Calu3 (cell line): ENCODE measurements at places on chromosomes 2 and 18.

DNA sequence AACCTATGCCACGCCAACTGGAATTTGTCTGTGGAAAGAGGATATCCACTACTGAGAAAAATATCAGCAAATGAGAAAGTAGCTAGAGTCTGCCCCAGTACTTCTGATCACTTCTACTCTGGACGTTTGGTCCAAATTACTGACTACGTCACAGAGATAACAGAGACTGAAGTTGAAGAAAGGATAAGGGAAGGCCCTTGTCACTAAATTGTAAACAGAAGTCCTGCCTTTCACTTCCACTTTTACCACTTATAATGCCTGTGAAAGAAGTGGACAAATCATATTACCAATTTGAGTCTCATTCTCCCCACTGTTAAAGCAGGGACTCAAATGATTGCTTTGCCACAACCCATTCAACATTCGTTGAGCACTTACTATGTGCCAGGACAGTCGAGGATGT, 173.9 kb upstream of the ERBB4 start:
- DNase-seq = no peak

GRCh38 chr18:40926679-40927078, 1028.4 kb upstream of the PIK3C3 start:
- no peak for DNase-seq

DNA sequence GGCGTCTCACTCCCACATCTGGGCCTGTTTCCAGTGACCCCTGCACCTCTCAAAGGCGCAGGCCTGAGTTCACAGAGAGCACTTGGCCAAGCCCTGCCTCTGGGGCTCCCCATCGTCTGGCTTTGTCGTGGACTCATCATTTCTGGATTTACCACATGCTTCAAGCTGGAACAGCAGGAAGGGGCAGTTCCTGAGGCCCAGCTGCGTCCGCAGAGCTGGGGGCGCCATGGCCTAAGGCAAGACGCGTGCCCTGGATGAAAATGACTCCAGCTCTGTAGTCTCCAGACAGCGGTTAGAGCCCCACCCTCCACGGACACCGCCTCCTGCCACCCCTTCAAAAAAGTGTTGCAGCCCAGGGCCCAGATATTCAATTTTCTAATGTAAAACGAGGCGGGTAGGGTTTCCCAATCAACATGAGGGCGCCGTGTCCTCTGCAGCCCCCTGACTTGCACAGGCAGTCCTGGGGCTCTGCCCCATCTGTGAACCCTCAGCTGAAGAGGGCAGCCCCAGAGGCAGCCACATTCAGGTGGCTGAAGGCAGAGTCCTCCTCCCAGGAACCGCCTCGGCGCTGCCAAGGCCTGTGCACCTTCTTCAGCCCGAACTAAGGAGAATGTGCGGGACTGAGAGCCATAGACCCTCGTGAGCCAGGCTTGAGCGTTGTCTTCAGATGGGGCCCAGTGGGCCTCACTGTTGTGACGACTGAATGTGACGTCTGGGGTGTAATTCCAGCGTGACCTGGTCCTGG, 85.5 kb downstream of the NFATC1 start:
- DNase-seq = no peak

GRCh38 chr2:212770240-212770639, 231.6 kb upstream of the ERBB4 start:
- no peak for DNase-seq

DNA sequence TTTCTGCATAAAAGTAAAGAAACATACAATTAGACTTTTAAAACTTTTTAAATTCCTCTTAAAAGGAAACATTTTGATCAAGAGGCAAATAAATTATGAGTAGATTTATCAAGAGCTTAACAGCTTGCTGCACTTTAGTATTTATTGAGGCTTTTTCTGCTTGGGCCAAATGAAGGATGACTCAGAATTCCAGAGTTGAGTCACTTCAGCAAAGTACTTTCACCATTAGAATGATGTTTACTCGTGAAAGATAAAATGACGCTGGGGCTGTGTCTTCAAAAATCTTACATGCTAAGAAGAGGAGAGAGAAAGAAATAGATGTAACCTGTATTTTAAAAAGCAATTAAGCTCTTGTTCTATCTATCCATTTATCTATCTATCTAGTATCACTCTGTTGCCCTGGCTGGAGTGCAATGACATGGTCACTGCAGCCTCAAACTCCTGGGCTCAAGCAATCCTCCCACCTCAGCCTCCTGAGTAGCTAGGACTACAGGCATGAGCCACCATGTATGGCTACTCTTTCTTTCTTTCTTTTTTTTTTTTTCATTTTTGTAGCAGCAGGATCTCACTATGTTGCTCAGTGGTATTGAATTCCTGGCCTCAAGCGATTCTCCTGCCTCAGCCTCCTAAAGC, 75.3 kb upstream of the RIOK3 start:
- DNase-seq = no peak

- no peak for DNase-seq
Measured at GRCh38 chr2:177556153-177556552, 163.6 kb downstream of the AGPS start.

DNA sequence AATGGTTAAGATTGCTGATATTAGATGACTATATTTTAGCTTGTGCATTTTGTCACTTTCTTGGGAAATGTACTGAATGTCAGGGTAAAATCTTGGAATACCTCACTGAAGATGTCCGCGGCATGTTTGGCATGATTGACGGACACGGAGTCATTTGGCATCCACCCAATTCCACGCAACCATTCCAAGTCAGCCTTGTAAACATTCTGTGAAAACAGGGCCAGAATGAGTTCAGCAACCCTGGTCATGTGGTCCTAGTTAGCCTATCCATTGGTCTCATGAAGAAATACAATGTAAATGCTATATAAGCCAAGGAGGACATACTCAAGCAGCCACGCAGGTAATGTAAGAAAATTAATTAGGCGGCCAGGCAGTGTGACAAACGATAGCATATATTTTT, 159.5 kb downstream of the RIF1 start:
- no peak for DNase-seq

DNA sequence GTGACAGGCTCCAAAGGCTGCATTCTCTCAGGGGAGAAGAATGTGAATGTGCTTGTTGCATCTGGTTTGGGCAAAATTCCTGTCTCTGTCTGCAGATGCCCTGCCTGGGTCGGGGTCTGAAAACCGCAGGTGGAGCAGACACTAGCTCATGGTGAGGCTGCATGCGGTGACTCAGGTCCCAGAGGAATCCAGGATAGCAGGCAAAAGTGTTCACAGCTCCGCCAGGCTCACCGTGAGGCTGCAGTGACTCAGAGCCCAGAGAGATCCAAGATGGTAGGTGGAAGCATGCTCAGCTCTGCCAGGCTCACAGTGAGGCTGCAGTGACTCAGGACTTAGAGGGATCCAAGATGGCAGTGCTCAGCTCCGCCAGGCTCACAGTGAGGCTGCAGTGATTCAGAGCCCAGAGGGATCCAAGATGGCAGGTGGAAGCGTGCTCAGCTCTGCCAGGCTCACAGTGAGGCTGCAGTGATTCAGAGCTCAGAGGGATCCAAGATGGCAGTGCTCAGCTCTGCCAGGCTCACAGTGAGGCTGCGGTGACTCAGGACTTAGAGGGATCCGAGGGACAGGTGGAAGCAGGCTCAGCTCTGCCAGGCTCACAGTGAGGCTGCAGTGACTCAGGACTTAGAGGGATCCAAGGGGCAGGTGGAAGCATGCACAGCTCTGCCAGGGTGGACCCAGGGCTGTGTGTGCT, 200.5 kb downstream of the ACKR3 start:
- no peak for DNase-seq

- DNase-seq = no peak
Measured at GRCh38 chr2:8522687-8523086, 159.2 kb upstream of the ID2 start.

GRCh38 chr2:6883448-6884122, 6.0 kb downstream of the RSAD2 start:
- DNase-seq = no peak

- DNase-seq = no peak
Measured at GRCh38 chr2:126836761-126837679, 61.7 kb upstream of the TEX51 start.

- DNase-seq = no peak
Measured at GRCh38 chr2:65227020-65227455, 593 bp upstream of the ACTR2 start.

GRCh38 chr2:166193407-166193806, 65.6 kb upstream of the SCN1A start:
- no peak for DNase-seq

- DNase-seq = no peak
Measured at GRCh38 chr2:39479696-39480095, 42.6 kb upstream of the MAP4K3 start.

- DNase-seq = no peak
Measured at GRCh38 chr18:62938006-62938405, 222.7 kb downstream of the PHLPP1 start.

DNA sequence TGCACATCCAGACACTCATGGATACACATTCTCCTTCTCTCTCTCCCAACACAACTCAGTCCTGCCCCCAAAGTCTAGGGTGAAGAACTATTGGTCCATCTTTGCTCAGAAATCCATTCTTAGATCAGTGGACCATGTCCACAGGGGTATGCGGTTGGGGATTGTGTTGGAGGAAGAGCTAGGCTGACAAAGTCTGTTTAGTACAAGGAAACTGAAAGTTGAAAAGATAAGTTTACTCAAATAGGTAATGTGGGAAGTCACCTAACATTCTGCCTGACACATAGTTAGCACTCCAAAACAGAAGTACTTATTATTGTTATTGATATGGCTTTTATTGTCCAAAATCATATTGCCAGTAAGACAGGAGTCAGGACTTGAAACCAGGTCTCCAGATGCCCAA, 55.9 kb downstream of the ALK start:
- DNase-seq = no peak

GRCh38 chr2:189192766-189193165, 13.2 kb upstream of the COL5A2 start:
- DNase-seq = no peak

DNA sequence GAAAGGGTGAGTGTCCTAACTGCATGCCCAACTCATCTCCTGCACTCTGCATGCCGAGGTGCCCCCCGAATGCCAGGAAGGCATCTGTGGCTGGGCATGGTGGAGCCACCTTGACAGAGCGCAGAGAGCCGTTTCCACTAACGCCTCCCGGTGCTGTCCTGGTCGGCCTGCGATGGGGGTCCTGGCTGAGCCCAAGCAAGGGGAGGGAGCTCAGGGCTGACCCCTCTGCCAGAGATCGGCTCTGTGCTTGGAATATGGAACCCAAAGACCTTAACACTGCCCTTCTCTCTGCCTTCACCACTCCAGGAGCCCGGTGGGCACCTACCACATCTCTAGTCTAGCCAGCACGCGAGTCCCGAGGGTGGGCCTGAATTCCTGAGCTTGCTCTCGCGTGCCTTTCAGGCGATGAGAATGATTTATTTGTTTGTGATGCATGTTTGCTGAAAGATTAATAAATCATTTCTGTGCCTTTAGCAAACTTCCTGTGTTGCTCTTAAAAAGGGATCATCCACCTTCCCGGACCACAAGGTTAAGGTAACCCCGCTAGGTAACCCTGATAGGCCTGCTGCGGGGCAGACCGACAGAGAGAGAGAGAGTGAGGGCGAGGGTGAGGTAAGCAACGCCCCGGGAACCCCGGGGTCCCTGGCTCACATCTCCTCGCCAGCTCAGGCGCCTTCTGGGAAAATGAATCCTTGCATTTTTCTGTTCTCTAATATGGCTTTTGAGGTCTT, 35.3 kb downstream of the PDIA6 start:
- no peak for DNase-seq

- DNase-seq = no peak
Measured at GRCh38 chr2:239093952-239094351, 246.1 kb downstream of the TWIST2 start.

DNA sequence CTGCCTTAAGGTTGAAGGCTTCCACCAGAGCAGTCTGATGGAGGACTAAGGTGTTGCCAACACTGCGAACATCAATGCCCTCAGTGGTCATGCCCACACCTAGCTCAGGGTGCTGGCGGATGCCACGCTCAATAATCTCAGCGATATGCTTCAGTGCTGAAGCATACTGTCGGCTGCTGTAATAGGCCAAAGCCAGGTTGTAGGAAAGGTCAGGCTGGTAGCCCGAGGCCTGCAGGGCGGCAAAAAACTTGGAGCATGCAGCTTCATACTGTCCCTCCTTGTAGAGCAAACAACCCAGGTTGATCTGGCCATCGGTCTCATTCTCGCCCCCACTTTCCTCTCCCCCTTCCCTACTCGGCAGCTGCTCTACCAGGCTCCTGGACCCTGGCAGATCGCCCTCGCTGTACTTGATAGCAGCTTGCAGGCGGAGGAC, 159.4 kb downstream of the AGPS start:
- peak; percentile 2 for DNase-seq

DNA sequence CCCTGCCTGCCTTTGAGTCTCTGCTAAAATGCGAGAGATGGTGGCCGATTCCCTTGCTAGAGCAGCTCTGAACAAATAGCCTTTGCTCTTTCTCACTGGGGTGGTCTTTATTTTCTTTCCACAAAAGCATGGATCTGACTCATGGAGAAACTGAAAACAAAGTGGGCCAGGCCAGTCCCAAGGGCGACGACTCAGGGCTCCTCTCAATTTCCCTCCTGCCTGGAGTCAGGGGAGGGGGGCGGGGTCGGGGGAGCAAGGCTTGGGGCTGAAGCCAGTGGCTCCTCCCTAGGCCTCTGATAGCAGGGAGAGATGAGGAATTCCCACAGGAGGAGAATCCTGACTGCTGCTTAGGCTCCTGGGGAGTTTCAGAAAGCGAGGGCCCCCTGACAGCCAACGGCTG, 17.1 kb upstream of the IL1R2 start:
- DNase-seq = no peak

DNA sequence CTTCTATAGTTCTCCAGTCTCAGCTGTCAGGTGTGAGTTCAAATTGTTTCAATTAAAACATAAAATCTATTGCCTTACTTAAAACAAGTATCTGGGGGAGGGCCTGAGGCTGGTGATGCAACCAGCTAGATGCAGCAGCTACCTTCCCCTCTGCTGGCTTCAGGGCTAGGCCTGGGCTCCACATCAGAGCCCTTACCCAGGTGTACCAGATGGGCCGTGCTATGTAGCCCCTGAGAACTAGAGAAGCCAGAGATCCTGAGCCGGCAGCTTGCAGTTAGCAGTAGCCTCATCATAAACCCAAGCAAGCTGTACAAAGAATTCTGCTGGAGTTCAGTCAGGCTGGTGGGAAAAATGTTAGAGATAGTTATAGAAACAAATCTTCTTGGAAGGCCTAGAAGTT, 97.7 kb upstream of the ACAA2 start:
- no peak for DNase-seq

DNA sequence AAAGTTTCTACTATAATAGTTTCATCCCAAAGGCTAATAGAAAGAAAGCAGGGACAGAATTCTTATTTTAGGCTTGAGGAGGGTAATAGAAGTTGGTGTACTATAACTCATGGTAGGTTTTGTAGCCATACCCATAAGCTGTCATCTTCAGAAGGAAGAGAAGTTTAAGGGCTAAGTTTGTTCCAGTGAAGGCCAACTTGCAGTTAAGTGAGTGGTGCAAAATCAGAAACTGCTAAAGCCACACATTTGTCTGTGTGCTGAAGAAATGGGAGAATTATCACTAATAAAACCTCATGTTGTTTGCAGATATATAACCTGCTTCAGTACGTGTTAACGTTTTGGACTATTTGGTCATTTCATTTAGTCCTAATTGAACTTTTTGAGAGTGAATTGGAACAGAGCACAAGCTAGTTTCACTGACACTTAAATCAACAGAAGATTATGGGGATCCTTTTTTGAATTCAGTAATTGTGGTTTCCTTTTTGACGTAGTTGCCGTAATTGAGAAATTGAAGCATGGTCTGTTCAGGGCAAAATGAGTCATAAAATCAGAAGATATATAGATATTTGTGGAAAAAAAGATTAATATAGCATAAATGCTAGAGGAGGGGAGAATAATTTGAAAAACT, 69.1 kb downstream of the PHLPP1 start:
- no peak for DNase-seq
